Activated CD4-positive, alpha-beta T cell treated with anti-CD3 and anti-CD28 coated beads for 48 hours (primary cell): ENCODE measurements at places on chromosomes 2 and 18.

DNA sequence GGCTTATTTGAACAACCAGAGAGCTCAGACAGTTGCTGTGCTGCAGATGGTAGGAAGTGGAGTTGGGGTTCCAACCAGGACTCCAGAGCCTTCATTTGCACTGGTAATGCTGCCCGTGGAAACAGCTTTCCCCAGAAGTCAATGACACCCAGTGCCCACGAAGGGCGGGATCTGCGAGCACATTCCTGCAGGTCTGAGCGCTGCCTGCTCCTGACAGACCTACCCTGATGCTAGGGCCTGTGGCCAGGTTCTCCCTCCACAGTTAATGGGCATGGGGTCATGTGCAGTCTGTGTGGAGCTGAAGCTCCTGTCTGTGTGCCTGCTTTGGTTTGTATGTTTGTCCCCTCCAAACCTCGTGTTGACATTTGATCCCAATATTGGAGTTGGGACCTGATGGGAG lies 299.0 kb upstream of the HS6ST1 start:
- no peak for DNase-seq

DNA sequence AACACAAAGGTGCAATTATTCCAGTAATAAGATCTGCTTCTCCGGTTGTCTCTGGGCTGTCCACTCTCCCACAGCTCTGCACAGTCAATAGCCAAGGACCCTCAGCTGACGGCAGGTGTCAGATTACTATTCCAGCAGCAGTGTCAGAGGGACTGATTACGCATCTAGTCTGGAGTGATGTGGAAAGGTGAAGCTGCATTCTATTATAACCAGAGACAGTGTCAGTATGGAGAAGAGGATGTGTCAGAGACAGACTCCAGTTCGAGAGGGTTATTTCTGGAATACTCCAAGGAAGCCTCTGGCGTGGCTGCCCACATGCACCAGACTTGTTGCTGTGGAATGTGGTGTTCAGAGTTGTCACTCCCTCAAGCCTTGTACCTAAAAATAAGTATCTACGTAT lies 163.6 kb upstream of the TMEM200C start:
- no peak for DNase-seq

GRCh38 chr2:1287427-1287826 lies 125.8 kb upstream of the TPO start:
- DNase-seq: no peak

DNA sequence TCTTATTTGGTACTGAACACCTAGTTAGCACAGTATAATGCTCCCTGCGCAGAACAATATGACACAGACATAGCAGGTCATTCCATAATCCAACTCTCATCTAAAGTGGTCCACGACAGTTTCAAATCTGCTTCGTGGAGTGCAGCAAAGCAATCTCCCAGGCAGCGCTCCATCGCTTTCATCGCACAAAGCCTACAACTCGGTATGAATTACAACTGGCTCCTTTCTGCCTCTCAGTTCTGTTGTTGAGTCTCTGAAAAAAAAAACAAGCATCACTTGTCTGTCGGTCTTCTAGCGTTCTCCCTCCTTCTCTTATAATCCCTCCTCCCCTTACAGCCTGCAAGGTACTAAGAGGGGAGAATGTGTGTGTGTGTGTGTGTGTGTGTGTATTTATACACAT lies 123.5 kb downstream of the FIGN start:
- DNase-seq: no peak

DNA sequence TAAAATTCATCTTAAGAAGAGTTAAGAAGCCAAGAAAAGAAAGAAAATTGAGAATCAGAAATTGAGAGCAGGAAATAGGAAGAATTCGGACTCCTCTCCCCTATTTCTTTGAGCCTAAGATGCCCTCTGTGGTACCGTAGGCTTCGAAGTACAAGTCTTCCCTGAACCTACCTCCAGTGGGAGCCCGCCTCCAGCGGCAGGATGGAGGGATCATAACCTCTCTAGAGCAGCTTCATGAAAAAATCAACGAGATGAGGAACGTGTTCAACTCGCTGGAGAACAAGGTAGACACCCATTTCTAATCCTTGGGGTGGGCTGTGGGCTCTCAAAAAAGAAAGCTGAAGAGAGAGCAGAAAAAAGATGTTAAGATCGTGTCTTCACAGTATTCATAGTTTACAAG lies 36.3 kb downstream of the ARHGEF33 start:
- no peak for DNase-seq

GRCh38 chr18:14961991-14962390 lies 214.0 kb downstream of the ANKRD30B start:
- no peak for DNase-seq

DNA sequence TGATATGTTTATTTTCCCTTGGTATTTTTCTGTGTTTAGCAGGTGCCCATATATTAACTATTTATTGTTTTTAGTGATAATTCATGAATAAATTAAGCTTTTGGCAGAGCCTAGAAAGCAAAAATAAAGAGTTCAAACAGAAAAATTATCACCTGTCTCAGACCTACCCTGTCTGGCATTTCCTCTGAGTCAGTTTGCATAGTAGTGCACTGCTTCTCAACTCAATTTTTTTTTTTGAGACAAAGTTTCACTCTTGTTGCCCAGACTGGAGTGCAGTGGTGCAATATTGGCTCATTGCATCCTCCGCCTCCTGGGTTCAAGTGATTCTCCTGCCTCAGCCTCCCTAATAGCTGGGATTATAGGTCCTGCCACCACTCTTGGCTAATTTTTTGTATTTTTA lies 793.9 kb downstream of the SUCLG1 start:
- DNase-seq: no peak

GRCh38 chr18:42976869-42977590 lies 138.5 kb downstream of the RIT2 start:
- no peak for DNase-seq

GRCh38 chr2:26579723-26580040 lies 61.5 kb downstream of the CIB4 start:
- DNase-seq: no peak

DNA sequence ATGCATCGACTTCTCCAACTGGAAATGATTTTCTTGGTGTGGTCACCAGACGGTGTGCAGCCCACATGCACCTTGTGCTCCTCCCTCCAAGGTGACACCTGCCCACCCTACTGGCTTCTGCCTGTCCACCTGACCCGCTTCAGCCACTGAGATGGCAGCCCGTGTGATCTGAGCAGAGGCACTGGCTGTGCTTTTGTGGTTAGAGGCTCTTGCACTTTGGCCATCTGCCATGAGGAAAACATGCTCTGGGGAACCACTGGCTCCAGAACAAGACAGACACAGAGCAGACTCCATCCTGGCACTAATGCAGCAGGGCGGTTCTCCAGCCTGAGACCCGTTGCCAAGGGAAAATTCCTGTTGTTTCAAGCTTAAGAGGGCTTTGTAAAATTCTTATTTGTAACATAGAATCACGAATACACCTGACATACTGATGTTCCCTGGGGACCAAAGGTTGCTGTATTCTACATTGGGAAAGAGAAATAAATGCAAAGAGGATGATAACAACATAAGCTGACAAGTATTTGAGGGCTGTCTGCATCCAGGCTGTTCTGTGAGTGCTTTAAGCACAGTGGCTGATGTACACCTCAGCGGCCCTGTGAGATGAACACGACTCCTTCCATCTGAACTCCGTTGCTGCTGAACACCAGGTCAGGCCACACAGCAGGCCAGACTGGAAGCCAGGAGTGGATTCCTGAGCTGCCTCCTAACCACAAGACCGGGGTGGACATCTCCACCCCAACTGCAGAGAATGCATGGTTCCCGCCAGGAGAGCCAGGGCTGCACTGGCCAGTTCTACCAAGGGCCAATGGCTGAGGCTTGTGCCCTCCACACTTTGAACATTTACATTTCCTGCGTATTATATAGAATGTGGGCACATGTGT lies 820.4 kb downstream of the GALR1 start:
- no peak for DNase-seq

GRCh38 chr18:79379251-79379905 lies 16.4 kb upstream of the NFATC1 start:
- DNase-seq: no peak

DNA sequence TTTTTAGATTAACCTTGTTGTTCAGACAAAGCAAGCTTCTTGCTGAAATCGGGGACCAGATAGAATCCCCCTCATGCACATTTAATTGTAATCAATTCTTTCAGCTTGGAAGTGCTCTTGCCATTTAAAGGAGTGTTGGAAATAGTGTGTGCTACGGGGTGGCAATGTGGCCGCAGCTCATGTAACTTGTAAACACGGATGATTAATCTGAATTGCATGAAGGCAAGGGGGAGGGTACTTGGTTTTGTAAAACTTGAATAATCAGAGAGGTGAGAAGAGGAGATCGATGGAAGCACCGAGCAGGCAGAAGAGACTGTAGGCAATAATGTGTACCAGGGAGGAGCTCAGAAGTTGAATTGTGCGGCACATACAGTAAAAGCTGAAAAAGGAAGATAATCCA lies 273.5 kb downstream of the PTGR3 start:
- DNase-seq: no peak

DNA sequence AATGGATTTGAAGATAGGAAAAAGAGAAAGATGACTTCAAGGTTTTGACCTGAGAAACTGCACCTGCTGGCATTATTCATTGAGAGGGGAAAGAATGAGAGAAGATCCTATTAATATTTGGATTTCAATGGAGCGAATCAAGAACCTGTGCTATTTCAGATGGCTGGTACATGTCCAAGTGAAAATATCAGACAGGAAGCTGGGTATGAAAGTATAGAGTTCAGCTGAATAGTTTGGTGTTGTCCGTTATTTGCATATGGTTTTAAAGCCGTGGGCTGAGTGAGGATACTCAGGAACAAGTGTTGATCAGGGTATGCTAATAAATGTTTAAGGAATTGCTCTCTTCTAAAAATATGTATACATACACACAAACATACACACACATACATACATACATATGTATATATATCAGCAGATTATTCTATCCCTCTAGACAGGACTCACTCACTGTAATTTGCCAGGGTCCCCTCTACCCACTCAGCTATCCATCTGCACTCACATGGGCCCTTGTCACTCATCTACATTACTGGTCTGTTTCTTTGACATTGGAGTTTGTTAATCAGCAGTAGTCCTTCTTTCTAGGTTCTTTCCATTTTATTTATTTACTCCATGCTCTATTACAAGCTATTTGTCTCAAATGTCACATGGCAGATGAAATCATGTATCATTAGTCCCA lies 33.9 kb upstream of the IKZF2 start:
- no peak for DNase-seq

DNA sequence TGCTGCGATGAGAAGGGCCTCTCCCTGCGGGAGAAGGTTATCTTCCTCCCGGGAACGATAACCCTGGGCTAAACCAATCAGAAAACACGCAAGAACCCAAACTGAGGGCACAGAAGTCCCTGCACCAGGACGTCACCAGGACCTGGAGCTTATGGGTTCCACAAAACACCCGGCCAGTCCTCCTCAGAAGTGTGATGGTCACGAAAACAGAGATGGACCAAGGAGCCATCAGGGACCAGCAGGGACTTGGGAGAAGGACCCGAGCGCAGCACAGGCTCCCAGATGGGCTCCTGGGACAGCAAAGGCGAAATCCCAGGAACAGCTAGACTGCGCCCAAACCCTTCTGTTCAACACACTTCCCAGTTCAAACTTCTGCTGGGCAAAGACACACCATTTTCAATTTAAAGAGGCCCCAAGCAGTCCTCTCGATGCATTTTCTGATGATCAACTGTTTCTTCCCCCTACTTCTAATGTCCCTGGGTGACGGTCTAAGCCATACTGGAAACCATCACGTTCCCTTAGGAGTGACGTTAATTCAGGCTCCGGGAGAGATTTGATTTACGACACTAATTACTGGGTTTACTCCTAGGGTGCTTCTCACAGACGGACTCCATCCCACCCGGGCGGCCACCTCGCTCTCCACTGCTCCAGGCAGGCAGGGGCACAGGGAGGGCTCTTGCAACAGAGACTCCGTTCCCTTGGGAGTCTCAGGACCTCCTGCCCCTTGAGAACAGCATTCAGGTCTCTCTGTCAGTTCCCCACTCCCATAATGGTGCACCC lies 29.2 kb downstream of the ZNF516 start:
- DNase-seq: no peak

GRCh38 chr2:24183366-24184069 lies 8.7 kb downstream of the FAM228A start:
- DNase-seq: no peak

DNA sequence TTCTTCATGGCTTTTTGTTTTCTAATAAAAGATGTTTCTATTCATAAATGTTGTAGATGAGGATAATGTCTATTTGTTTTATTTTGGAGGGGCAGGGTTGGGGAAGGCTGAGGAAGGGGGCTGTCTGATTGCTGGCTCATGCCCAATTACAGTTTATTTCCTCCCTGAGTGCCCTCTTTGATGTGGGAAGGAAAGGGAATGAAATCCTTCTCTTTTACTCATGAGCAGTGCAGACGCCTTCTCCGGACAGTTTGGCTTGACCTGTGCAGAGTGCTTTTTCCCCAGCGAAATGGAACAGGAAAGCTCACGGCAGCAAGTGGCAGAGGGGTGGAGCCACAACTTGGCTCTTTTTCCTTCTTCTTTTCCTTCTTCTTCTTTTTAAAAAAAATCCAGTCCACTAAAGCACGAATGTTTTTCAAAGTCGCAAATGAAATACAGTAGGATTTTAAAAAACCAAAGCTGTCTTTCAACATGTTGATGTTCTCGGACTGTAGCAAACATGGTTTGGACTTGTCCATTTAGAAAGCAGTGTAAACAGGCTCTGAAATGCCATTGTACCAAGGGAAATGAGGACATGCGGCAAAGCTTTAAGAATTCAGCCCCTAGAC lies 34.5 kb downstream of the RAB31 start:
- DNase-seq: no peak

DNA sequence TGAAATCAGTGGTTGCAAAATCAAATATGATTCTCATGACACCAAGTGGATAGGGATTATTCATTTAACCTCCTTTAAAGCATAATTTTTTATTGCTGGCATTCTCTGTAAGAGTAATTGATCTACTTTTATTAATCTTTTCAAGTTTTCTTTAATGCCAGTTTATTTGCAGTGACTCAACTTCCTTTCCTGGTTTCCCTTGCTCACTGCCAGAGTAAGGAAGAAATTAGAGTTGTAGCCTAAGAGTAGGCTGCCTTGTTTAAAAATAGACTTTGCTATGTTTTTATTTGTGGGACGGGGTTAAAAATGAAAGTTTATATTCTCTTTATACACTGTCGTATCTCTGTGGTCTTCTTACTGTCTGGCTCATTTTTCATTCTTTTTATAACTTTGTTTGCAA lies 148.6 kb downstream of the WDR7 start:
- DNase-seq: no peak

DNA sequence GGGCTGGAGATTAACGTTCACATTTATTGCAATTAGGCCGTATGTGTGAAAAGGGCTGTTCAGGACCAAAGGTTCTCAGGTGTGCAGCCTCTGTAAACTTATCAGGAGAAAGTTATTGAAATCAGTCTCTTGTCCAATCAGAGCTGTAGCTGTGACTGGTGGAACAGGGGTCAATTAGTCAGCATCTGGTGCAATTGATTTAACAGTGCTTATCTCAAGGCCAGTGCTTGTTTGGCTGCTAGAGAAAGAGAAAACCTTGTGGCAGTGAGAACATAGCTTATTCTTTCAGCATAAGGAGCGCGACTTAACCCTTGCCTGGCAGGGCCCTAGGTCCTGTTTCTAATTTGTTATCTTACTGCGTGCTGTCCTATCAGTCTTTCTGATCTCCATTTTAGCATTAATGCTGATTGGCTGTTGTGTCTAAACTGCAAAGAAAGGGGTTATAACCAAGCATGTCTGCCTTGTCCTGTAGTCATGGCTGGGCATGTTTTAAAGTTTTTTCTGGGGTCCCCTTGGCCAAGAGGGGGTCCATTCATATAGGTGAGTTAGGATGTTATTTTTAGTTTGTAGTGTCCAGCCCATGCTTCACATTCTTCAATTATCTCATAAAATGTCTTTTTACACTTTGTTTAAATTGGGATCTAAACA lies 66.4 kb downstream of the CYB5A start:
- no peak for DNase-seq

GRCh38 chr18:48897531-48897930 lies 53.2 kb downstream of the SMAD7 start:
- DNase-seq: no peak

GRCh38 chr2:120219291-120219690 lies 3.9 kb downstream of the TMEM185B start:
- no peak for DNase-seq
